ENCODE measurements at places on chromosomes 2 and 18.

GRCh38 chr2:151251012-151251411, 10.7 kb downstream of the RBM43 start:
- no peak for DNase-seq

DNA sequence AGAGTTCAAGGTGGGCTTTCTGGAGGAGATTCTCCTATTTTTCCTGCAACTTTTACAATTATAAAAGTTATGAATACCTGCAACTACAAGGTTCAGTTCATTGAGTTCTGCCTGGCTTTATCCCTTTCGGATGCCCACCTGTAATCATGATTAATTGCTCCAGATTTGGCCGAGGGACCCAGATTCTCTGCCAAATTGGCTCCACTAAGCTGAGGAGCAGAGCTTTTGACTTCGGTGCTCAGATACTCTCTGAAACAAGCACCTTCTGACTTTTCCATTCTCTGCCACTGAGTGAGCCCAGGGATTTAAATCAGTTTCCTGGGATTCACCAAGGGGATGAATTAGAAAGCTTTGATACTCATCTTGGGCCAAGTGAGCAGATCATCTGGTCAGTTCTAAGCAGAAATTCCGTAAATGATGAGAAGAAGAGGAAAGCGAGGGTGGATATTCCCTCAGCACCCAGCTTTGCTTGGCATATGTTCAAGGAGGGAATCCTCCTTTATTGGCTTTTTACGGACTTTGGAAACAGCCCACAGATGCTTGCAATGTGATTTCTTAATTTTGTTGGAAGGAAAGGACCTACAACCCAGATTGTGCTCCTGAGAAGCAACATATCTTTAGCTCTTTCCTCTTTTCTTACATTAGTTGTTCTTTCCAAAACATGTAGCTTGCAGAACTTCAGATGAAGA, 179.2 kb downstream of the SETBP1 start:
- no peak for DNase-seq

DNA sequence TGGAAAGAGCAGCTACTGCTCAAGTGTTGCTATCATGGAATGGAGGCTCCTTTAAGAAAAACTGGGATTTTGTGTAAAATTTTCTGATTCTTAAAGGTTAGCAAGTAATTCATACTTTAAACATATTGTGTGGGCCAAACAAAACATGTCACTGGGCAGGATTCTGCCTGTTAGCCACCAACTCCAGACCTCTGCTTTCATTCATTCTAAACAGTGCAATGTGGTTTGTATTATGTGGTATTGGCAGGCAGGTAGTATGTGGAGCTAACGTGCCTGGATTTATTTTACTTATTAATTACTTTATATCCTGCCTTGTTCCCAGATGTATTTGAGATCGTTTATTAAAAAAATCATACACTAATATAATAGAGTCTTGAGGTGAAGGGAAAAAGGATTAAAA, 1521.3 kb upstream of the ACVR2A start:
- DNase-seq: no peak

GRCh38 chr2:150526827-150527226, 39.4 kb upstream of the RND3 start:
- no peak for DNase-seq

GRCh38 chr2:109196081-109196875, 67.3 kb downstream of the SH3RF3 start:
- no peak for DNase-seq

DNA sequence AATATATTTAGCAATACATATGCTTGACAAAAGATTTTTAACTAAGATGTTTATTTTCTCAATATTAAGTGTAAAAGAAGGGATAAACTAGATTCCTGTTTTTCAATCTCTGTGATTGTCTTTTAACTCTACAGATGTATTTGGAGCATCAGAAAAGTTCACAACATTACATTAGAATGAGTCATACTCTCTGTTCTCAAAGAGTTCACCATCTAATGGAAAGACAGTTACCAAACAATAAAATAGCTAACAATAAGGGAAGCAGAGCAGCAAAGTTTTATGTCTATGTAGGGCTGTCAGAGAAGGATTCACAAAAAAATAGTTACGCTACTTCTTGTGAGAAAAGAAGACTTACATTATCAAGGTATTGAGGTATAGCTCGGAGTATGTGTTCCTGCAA, 109.2 kb upstream of the MAP2 start:
- DNase-seq: no peak

GRCh38 chr2:179909845-179910734, 48.7 kb upstream of the ZNF385B start:
- no peak for DNase-seq

DNA sequence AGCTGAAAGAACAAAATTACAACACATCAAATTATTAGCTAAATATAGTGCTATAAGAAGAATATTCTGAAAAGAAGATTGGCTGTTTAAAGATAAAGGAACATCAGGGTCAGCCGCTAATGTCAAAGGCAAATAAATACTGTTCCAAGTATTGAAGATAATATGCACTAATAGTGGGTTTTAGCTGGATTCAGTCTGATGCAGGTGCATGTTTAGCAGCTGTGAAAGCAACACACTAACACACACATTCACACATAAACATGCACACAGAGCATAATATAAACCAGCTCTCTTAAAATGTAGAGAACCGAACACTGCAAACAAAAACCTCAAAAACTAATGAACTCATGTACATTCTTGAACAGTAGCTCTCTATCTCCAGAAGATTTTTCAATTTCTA, 634.6 kb downstream of the ERBB4 start:
- no peak for DNase-seq

- DNase-seq: no peak
These were observed 17.0 kb downstream of the FABP1 start for GRCh38 chr2:88110830-88111229.

DNA sequence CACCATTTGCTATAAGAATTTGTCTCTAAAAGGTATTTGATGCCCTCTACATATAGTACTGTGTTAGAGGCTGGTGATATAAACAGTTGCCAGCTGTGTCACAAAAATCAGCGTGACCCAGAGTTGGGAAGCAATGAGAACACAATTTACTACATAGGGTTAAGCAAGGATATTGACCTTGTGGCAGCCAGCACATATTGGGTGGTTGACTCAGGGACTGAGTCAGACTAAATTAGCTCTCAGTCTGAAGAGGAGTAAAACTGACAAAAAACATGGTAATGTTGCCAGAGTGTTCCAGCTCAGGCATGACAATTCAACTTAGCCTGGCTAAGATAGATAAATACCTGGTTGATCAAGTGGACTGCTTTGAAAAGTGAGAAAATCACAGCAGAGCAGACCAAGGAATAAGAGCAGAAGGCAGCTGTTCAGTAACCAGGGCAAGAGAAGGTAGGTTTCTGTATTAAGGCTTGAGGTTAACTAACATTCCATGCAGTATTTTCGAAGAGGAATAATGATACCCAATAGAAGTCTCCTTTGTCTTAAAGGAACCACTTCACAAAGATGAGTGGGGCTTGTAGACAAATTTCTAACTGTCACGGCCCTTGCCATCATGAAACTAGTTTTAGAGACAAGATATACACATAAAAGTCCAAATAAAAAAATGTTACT, 108.2 kb upstream of the ERBB4 start:
- no peak for DNase-seq

DNA sequence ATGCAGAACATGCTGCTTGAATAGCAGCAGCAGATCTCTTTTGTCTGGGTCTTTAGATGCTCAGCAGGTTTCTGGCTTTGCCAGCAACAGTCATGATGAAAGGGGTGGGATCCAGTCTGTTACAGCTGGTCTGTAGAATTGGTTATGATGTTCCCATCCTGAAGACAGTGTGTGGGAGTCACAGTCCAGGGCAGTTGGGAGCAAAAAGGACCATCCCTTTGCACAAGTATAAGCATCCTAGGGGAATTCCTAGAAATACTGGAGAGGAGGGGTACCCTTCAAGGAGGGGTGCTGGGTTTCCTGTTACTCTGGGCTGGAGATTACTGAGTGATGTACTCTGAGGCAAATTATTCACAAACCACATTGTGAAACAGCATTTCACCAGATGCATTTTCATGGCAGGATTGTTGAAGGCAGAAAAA, 119.9 kb upstream of the RND3 start:
- DNase-seq: no peak

GRCh38 chr2:100580367-100581276, 17.8 kb downstream of the PDCL3 start:
- DNase-seq: no peak

DNA sequence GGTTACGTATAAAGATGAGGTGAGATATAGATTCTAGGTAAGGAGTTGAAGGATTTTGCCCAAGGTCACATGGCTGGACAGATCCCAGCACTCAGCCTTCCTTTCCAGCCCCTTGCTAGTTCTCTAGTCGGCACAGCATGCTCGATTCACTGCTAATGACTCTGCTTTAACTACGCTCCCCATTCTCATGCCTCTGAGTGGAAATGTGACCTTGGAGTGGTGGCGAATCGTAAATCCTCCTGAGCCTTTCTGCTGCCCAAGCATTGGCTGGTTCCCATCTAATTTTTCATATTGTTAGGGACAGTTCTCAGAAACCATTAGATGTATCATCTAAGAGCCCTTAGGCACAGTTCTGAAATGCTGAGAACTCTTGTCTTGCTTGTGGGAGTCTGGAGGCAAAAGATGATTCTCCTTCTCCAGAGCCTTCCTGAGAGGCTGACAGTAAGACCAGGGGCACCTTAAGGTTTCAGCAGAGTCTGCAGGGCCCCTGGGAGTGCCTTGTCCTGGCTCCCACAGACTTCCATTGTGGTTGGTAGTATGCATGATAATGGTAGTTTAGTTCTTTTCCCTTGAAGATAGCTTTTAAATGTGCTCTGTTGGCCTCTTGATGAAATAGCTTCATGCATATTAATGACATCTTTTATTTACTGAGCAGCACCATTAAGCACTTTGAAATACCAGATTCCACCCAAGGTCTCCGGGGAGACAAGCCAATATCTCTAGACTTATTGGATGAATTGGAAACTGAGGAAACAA, 377.8 kb upstream of the SLC14A2 start:
- DNase-seq: no peak

- no peak for DNase-seq
These were observed 176.1 kb upstream of the TNP1 start for GRCh38 chr2:217035967-217036366.

GRCh38 chr2:32711219-32711618, 83.4 kb downstream of the TTC27 start:
- no peak for DNase-seq

GRCh38 chr2:121598087-121598486, 51.2 kb downstream of the CLASP1 start:
- no peak for DNase-seq

- no peak for DNase-seq
These were observed 336.3 kb downstream of the DYSF start for GRCh38 chr2:71789556-71790204.

- DNase-seq: no peak
These were observed 138.1 kb downstream of the SCG2 start for GRCh38 chr2:223464071-223464470.
